CD4-positive, alpha-beta memory T cell (primary cell): ENCODE measurements at places on chromosomes 1 and 21. TPM values are rescaled to one million over a fixed set of nuclear protein-coding genes. Genes with fewer than 3 reads are reported as not detected.

DNA sequence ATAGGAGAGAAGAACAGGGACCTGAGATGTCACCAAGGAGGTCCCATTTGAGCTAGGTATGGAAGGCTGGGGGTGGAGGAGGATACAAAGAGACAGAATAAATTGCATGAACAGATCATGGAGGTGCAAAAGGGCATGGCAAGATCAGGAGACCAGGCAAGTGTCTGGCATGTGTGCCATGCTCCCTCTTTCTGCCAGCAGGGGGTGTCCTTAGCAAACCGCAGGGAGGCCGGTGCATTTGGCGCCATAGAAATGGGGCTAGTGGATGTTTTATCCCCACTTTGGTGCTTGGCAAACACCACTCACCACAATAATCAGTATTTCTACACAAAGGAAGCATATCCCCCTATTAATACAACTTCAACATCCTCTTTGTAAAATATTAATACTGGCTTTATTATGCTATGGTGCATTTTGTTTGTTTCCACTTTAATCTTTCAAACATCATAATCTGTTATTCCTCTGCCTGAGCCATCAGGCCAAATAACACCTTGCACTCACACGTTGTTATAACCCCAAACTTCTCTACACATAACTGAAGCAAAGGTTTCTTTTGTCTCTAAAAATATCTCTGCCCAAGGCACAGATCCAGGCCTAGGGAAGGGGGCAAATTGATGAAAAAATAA is 25.9 kb downstream of the S100A6 start:
- peak; percentile 58 for DNase-seq

GRCh38 chr1:42846257-42847110 is at the start of gene ZNF691:
TSS of gene ZNF691 (plus strand) at chr1:42846613. CDS start at chr1:42849659, 3,046 bp downstream.
- DNase-seq = peak; percentile 89

The AJAP1 gene
- 0.09 TPM for total RNA-seq

The LRRC71 gene
- not detected for total RNA-seq

The DFFB gene
- 23.2 TPM for total RNA-seq

The AVPR1B gene
- not detected for total RNA-seq
